Bone marrow (tissue), 2 donors: ENCODE measurements at places on chromosomes 1 and 21.

- no peak for DNase-seq
Measured at GRCh38 chr1:213533125-213533524, 454.6 kb upstream of the PROX1 start.

DNA sequence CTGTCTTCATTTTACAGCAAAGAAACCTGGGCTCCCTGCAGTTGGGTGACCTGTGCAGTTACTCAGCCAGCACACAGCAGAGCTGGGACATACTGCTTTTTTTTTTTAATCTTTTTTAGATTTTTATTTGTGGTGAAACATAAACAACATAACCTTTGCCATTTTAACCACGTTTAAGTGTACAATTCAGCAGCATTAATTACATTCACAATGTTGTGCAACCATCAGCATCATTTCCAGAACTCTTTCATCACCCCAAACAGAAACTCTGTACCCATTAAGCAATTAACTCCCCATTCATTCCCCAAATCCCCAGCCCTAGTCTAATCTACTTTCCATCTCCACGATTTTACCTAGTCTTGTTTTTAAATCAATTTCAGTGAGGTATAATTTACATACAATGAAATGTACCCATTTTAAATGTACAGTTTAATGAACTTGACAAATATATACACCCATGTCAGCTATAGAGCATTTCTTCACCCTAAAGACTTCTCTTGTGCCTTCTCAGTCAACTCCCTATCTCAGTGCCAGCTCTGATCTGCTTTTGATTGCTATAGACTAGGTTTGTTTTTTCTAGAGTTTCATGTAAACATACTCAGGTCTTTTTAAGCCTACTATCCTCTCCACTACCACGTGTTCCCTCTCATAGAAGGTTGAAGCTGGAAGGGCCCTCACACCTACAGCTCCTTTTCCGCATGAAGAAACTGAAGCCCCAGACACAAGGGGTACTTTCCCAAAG is 37.8 kb upstream of the C8B start:
- no peak for DNase-seq

DNA sequence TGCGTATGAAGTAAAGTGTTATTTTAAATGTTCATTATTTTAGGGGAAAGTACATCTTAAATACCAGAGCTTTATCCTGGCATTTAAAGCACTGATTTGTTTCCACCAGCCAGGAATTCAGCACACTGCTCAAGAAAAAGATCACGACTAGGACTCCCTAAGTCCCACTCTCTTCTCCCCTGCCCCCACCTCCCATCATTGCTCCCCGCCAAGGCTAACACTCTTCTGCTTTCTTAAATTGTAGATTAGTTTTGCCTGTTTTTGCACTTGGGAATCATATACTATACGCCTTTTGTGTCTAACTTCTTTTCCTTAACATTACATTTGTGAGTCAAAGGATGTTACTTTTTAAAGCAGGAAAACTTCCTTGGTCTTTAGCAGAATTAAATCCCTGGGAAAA is 37.5 kb upstream of the C1orf105 start:
- no peak for DNase-seq

GRCh38 chr1:229130028-229130668 is 140.8 kb upstream of the RAB4A start:
- peak; percentile 62 for DNase-seq

DNA sequence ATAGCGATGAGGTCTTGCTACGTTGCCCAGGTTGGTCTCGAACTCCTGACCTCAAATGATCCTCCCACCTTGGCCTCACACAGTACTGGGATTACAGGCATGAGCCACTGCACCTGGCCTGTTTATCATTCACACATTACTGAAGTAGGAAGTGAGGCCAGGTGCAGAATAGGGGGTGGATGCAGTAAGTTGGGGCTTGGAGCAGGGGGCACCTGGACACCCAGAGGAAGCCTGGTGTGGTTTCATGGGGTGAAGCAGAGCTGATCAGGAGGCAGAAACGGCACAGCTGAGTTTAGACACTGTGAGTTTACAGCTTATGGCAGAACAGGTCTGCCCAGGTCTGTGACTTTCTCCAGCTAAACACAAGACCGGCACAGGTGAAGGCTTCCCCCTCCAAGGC is 4.9 kb downstream of the CDA start:
- no peak for DNase-seq
